NB4 (cell line): ENCODE measurements at places on chromosomes 3 and 15.

DNA sequence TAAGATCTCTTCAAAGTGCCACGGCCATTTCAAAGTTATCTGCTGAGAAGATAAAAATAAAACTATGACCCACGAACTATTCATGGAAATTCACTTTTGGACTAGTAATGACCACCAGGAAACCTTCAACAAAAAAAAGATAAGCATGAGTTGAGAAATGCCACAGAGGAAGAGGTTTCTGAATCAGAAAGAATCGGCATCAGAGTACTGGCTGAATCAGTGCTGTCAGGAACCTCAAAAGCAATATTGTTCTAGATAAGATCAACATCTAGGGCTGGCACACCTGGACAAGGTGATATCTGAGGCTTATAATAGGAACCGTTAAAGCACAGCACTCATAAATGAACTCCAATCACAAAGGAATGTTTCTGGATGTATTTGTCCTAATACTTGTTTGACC is 72.7 kb downstream of the PEAK1 start:
- DNase-seq = no peak

DNA sequence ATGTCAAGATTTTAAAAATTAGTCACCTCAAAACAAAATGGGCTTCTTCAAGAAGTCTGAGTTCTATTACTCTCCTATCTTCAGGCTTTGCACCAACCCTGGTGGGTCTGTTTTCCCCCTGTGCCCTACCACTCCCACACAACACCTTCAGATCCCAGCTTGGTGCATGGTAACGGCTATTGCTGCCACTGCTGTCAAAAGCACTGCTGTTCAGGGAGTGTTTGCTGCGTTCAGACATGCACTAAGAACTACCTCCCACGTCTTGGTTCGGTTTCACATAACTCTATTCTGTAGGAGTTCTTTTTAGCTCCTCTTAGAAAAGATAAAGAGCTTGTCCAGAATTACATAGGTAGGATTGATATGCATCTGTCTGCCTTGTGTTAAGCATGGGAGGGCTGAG is 799.2 kb downstream of the NR2F2 start:
- no peak for DNase-seq

GRCh38 chr3:120469882-120470301 is 19.1 kb upstream of the FSTL1 start:
- no peak for DNase-seq

DNA sequence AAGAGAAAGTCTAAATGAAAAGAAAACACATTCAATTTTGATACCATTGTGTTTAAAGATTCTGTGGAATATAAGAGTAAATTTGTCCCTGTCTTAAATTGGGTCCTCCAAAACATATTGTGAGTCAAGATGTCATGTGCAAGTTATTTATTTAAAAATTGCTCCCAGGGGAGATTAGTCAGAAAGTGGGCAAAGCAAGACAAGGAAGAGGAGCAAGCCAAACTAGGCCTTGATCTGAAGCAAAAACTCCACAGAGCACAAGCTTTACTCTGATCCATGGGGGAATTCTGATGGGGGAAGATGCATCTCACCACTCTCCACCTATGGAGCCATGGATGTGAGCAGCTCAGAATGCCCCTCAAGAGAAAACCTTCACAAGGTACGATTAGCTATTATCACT is 342.8 kb upstream of the IL12A start:
- no peak for DNase-seq

DNA sequence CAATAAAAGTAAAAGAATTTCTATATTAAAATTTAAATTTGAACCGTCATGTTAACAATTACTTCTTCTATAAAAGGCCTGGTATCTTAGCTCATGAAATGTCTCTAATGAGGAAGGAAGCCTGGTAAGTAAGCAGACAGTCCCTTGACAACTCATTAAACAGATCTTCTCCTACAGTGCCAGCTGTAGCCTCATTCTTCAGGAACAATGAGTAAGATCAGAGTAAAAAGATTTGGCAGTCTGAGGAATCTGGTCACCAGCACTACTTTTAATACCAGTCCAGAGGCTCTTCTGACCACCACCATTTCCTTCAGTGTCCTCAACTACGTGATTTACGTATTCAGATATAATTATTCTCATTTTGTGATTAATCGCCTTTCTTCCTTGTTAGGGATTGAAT is 955.0 kb upstream of the ALCAM start:
- DNase-seq = no peak

- DNase-seq = no peak
Measured at GRCh38 chr3:11906407-11906806, 59.7 kb upstream of the TAMM41 start.

- peak; percentile 30 for DNase-seq
Measured at GRCh38 chr3:13536832-13537231, 12.1 kb upstream of the FBLN2 start.

DNA sequence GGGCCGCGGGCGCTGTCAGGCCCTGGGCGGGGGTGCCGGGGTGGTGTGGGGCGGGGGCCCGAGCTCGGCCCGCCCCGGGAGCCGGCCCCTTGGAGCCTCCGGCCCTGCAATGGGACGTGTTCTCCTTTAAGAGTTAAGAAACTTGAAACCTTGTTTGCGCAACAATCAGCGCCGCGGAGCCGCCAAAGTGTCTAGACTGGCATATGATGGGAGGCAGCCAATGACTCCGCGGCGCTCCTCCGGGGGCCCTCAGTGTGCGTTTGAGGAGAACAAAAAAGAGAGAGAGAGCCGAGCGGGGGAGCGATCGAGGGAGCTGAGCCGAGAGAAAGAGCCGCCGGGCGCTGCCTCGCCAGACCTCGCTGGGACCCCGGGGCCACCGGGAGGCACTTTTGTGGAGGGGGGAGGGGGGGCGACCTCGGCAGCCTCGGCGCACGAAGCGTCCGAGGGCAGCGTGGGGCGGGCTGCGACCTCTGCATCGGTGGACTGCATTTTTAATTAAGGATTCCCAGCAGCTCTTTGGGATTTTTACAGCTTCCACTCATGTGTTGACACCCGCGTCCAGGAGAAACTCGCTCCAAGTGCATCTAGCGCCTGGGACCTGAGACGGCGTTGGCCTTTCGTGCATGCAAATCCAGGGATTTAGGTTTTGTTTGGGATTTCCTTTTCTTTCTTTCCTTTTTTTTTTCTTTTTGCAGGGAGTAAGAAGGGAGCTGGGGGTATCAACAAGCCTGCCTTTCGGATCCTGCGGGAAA is at the start of gene SMAD6:
Gene SMAD6, plus strand, starts transcription at position 202 of the 752 bp plus-strand sequence. CDS start 1,023 bp downstream, outside the sequence.
- peak; percentile 99 for DNase-seq

DNA sequence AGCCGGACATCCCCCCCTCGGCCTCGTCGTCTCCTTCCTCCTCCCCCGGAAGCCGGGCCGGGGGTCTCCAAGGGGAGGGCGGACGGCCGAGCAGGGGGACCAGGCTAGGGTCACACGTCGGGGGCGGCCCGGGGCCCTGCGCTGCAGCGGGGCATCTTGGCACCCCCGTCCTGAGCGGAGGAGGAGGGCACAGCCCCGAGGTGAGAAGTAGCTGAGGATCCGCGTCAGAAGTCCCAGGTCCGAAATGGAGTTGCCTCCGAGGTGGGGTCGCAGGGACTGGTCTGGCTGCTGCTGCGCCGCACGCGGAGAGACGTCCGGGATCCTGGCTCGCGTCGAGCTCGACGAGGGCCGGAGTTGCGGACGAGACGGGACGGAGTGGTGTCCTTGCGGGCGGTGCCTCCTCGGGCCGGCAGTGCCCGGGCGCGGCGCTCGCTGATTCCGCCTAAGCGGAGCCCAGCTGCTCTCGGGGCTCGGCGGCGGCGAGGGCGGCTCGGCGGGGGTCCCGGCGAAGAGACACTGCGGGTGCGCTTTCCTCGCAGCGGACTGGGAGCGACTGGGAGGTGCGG is at the start of gene ADCY5:
Gene ADCY5, minus strand, starts transcription at position 555 of the 566 bp plus-strand sequence. Its CDS starts 545 bp downstream, at position 10.
- no peak for DNase-seq

GRCh38 chr3:127394984-127395662 is 107.3 kb upstream of the PRR20G start:
- DNase-seq = no peak

GRCh38 chr15:61938249-61938648 is 122.0 kb downstream of the VPS13C start:
- no peak for DNase-seq

DNA sequence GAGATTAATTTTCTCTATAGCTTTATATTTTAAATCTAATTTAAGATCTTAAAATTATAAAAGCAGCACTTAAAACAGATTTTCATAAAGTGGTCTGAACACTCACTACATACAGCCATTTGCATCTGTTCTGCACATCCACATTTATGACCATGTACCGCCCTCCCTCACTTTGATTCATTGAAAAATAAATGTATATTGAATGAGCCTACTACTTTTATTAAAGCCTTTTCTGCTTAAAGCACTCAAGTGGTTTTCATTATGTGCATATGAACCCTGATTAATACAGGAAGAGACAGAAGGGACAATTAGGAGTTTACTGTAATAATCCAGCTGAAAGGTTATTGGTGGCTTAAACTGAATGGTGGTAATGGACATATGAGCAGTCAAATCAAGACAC is 129.4 kb downstream of the DLG1 start:
- no peak for DNase-seq

DNA sequence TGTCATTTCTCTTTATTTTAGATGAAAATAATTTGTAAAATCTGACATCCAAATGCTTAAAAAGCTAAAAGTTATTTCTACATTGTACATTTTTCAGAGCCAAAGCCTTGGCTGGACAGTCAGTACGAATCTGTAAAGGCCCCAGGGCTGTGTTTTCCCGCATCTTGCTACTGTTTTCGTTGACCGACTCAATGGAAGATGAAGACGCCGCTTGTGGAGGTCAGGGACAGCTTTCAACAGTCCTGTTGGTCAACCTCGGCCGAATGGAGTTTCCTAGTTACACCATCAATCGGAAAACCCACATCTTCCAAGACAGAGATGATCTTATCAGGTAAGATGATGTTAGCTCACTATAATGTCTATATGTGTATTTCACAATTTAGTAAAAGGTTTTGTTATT is 10.0 kb downstream of the FAN1 start:
- DNase-seq = no peak

DNA sequence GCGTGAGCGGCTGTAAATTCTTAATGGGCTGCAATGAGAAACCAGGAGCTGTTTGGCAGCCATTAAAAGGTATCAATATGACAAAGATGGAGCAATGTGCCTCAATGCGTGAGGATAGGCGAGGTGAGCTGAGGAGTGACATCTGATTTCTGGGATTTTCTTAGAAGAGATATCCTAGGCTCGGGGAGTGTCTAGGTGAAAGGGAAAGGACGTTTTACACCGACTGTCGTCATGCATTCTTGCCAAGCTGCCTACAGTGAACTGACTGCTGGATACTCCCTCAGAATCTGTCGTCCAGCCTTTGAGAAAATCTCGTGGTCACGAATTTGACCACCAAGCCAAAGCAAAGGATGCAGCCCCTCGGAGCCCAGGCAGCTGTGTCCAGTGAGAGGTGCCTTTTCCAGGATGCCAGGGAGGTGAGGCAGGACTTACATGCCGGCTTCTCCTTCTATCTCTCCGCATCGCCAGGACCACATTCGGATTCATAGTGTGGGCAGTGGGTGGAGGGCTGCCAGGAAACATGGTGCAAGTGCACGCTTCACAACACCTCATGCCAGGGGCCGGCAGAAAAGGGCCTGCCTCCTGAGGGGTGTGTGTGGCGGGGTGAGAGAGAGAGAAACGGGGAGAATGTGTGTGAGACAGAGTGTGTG is 80.3 kb upstream of the ABHD17C start:
- DNase-seq = no peak

- no peak for DNase-seq
Measured at GRCh38 chr3:113293348-113293747, 82.0 kb downstream of the BOC start.

GRCh38 chr15:90221246-90221900 is 12.4 kb downstream of the CIB1 start:
- DNase-seq = peak; percentile 75

DNA sequence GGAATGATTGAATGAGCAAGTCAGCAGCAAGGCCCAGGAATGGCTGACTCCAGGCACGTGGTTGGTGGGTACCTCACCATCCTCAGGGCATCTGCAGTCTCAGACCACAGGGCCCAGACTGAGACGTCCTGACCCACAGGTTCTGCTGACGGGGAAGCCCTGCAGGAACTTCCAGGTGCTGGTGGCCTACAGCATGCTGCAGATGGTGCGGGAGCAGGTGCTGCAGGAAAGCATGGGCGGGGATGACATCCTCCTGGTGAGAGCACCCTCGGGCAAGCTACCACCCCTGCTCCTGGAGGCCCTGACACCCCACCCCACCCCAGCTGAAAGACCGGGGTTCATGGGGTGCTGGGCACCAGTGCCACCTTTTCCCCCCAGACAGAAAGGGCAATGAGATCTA is 14.1 kb downstream of the TBC1D21 start:
- DNase-seq = no peak

- DNase-seq = no peak
Measured at GRCh38 chr15:51935466-51936104, 36.0 kb downstream of the LEO1 start.

DNA sequence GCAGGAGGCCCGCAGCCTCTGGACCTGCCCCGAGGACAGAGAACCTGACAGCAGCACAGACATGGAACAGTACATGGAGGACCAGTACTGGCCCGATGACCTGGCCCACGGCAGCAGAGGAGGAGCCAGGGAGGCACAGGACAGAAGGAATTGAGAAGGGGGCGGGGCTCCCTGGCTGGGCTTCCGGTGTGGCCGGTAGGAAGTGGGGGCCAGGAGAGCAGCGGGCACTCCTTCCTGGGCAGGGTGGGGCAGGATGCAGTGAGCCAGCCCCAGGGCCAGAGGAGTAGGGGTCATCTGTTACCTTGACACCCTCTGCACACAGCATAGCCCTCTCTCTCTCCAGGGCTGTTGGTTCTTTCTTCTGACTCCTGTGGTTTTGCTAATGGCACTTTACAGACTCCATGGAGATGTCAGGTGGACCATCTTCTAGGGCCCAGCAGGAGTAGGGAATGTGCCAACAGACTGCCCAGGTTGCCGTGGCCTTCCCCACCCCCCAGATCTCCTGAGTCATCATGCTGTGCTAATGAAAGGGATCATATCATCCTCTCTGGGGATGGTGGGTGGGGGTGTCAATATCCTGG is 8.6 kb upstream of the ISG20 start:
- no peak for DNase-seq

GRCh38 chr3:195263193-195263924 is 7.6 kb downstream of the XXYLT1 start:
- DNase-seq = peak; percentile 32

- no peak for DNase-seq
Measured at GRCh38 chr3:23576379-23576959, 229.3 kb upstream of the UBE2E1 start.

GRCh38 chr15:74434263-74435136 is 742 bp upstream of the SEMA7A start:
- no peak for DNase-seq

DNA sequence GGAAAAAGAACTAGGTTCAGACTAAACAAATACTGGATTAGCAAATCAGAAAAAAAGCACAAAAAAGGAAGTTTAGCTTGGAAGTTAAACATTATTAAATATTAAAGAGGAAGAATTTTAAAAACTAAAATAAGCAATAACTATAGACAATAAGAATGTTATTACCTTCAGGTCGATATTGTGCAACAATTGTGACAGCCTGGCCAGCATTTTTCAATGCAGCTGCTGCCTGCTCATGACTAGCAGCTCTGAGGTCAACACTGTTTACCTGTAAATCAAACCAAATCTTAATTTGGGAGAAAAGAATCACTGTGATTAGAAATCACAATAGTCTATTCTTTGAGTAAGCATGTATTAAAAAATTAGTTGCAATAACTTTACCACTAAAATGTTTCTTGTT is 75.1 kb upstream of the MELTF start:
- no peak for DNase-seq

- DNase-seq = no peak
Measured at GRCh38 chr3:111901637-111902036, 42.6 kb downstream of the PHLDB2 start.
